NAMALWA (cell line): ENCODE measurements at places on chromosomes 5 and 9.

DNA sequence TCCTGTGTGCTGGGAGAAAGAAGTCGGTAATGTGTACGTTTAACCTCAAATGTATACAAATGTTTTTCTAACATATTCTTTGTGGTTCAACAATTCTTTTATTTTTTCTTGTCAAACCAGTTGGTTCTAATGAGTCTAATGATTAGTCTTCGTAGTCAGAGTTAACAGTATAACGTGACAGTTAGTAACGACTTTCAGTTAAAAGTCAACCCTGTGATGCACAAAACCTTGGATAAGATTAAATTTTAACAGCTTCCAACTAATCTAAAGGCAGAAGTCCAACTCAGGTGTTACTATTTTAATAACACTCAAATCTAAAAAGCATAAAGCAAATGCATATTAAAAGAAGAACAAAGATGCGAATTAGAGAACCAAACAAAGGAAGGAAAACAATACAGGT, 47.0 kb downstream of the SEMA6A start:
- DNase-seq: no peak

DNA sequence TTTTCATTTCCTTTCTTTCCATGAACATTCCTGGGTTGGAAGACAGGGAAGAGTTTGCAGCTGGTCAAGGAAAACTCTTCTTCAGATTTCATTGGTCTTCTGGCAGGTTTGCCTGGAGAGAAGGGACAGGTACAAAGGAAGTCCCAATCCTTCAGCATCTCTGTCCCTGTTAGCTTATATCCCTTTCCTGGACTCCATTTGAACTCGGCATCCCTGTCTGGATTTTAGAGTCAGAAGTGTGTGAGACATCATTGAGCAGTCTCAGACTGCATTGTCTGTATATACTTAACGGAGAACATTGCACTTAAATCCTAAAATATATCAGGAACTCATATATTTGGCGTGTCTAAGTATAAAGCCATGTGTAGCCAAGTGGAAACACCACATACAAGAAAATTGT, 54.9 kb downstream of the ADGRV1 start:
- DNase-seq: no peak

DNA sequence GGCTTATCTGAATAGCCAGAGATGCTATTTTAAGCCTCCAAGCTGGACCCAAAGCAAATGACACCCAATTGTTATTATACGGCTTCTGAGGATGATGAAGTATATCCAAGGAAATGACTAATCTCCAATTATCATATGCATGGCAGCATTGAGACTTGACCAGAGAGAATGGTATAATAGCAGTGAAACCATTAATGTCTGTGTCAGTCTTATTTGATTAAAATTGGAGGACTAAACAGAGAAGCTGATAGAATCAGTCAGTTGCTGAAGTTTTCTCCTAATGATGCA, 200.5 kb downstream of the EFNA5 start:
- no peak for DNase-seq

DNA sequence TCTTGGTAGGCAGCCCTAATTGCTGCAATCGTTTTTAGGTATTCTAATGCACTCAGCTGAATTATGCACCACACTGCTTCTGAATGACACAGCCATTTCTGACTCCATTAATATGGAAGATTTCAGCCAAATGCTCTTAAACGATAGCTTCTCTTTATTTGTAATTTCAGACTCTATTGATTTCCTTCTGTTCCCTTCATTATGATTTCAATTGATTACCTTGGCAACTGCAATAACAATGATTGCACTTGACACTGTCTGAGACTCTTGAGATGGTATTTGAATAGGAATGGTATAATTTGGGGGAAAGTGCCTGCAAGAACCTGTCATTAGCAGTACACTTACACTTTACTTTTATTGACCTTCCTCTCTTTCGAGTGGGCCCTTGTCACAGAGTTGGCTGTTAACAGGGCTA, 296.1 kb upstream of the DMAC1 start:
- no peak for DNase-seq

- no peak for DNase-seq
These were observed 56.8 kb upstream of the ZFR start for GRCh38 chr5:32501071-32502002.

DNA sequence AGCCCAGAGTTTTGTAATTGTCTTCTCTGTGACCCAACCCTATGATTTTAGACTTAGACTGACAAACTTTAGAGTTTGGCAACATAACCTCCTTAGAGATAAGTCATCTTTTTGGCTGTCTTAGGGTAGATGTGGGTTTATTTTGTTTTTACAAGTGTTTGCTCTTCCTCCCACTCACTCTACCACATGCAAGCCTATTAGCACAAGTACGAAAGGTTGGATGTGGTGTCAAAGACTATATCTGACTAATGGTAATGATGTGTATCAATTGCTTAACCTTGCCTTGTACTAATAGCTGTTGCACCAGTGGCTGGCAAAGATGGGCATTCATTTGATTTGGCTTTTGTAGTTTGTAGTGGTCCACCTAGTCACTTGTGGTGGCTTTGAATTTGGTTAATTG, 46.5 kb downstream of the SLC25A46 start:
- DNase-seq: no peak

GRCh38 chr5:138949988-138950387, 74.9 kb upstream of the LRRTM2 start:
- DNase-seq: no peak

GRCh38 chr5:59348189-59348588, 545.3 kb downstream of the PDE4D start:
- peak; percentile 23 for DNase-seq

GRCh38 chr9:93091453-93092081, 4.5 kb upstream of the CARD19 start:
- DNase-seq: no peak

DNA sequence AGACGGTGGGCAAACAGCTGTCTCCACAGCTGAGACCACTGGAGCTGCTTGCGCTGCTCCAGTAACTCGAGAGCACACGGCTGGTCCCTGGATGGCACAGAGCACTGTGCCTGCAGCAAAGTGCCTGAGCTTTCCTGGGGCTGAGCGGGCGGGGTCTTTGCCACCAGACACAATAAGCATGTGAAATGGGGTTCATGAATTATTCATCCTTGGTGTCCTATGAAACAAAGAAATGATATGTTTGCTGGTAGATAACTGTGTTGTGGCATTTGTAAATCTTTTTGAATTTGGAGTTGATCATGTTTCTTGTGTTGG, 151.7 kb upstream of the MPDZ start:
- DNase-seq: no peak
